ENCODE measurements at places on chromosomes 11 and 22.

GRCh38 chr22:31082606-31083376 lies 1.7 kb downstream of the SMTN start:
- peak; percentile 40 for DNase-seq

GRCh38 chr22:22702237-22703202 lies 58.1 kb downstream of the GGTLC2 start:
- no peak for DNase-seq

DNA sequence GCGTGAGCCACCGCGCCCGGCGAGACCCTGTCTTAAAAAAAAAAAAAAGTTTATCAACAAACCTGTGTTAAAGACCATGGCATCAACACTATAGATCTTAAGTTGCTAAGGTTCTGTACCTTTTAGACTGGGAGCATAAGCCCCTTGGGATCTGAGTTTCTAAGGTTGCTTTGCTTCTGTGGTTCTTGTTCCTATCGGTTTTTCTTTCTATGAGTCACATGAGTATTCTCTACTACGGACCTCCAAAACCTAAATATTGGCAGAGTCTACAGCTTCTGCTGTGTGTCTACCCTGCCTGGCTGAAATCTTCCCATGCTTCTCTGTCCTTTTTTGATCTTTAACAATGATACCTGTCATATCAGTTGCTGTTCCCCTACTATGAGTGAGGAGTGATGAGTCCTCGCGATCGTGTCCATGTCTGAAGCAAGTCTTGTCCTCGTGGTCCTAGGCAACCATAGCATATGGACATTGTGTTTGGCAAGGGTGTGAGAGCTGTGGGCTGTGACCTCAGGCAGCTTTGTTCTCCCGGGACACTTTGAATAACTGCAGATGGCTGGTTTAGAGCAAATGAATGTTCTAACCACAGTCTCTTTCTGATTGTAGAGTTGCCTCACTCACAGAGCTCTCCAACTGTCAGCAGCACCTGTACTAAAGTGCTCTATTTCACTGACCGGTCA lies 9.0 kb upstream of the DLAT start:
- DNase-seq = no peak

DNA sequence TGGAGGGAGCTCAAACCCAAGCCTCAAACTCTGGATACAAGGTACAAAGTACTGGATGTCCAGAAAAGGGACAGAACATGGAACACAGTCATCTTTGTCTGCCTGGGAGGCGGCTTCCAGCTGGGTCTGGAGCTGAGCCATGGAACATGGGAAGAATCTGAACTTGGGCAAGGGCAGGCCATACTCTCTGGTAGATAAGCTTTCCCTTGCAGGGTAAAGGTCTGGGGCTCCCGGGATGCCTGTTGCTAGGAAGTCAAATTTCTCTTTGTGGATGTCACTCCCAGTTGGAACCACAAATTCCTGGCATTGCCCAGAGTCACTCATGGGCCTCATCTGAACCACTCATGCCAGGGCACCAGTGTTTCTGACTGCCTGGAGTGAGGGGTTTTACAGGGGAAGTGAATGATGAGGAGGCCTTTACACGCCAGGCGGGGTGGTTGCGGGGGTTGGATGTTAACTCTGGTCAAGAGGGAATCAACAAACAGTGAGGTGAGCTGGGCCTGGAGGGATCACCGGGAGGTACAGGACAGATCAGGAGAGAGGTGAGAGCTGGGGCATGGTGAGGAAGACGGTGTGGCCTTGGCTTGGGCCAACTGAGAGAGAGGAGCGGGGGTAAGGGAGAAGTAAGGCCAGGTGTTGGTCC lies 5.7 kb downstream of the FTH1 start:
- no peak for DNase-seq

GRCh38 chr11:126304457-126305075 lies 706 bp downstream of the DCPS start:
- DNase-seq = no peak

DNA sequence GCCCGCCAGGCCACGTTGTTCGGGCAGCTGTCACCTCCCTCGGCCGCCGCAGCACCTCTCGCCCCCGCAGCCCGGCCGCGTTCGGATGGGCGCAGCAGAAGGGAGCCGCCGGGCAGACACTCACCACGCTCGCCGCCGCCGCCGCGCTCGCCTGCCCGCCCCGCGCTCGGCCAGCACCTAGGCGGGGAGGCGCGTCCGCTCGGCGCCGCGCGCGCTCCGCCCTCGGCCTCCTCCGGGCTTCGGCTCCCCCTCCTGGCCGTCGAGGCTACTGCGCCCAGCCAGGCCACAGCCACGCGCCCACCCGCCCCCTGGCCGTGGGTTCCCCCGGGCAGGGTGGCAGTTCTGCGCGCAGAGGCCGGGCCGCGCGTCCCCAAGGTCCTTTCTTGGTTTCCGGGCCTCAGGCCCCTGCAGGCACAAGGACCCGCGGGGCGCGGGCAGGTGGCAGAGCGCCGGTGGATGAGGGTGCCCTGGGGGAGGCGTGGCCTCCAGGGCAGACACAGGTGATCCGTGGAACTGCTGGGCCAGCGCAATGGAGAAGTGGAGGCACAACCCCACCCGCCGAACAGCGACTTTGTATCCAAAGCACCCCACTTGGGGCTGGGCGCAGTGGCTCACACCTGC lies at the start of gene SLC25A22:
TSS of gene SLC25A22 (minus strand) at position 189 of the 621 bp plus-strand sequence. CDS start 3,275 bp downstream, outside the sequence.
- peak; percentile 65 for DNase-seq

DNA sequence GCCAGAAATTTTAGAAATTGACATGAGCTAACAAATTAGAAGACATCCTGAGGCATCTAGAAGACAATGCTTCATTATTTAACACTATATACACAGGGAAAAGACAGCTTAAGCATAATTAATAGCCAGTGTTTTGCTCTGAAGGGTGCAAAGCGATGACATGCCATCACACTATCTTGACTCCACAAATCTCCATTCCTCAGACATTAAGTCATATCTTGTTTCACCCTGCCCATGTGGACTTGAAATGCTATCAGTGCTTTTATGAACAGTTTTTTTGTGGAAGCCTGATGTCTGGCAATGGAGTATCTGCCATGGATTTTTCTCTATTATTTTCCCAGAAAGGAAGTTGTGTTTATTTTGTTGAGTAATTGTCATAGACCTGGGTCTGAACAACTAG lies 2.3 kb downstream of the CARD18 start:
- no peak for DNase-seq

GRCh38 chr11:112118176-112118575 lies 31.5 kb downstream of the SDHD start:
- DNase-seq = no peak

GRCh38 chr11:8086001-8086479 lies 5.0 kb downstream of the TUB start:
- no peak for DNase-seq

DNA sequence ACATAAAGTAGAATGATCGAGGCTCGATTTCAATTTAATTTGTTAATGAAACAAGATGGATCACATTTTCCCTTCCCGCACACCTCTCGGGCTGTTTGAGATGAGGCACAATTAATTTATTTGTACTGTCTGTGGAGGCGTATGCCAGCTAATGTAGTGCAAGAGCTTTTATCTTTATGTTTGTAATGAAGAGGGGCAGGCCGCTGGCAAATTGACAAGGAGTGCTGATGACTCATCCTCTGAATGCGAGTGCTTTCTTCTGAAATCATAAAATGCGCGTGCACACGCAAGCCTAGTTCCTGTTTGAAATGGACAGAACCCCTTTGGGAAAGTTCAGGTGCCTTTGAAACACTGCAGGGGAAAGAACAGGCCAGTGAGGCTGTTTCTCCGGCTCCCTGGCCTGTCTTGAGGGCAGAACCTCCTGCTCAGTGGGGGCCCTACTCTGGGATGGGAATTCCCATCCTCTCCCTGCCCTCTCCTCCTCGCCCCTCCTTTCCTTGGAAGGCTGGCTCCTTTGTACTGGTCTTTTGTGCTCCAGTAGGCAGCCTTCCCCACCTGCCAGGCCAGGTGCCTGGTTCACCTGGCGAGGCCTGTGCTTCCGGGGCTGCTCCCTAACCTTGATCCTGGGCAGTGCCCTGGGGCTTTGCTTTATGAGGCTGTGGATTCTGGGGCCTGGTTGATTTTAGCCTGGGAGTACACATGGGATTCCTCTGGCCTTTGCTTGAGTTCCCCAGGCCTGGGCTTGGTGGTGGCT lies 50.3 kb downstream of the TEAD1 start:
- no peak for DNase-seq

GRCh38 chr22:20395907-20396287 lies 1.9 kb downstream of the ZNF74 start:
- no peak for DNase-seq

- no peak for DNase-seq
Measured at GRCh38 chr11:78262691-78263090, 74.0 kb downstream of the USP35 start.

Measured in T-helper 1 cell (primary cell).